ENCODE measurements at places on chromosomes 5 and 9.
A peak's percentile ranks its signal among the peaks of the same experiment; 100 is the strongest.

GRCh38 chr9:4324513-4324912 lies 24.6 kb upstream of the GLIS3 start:
- DNase-seq = no peak

- no peak for DNase-seq
These were observed 221.3 kb downstream of the PIK3R1 start for GRCh38 chr5:68436686-68437520.

DNA sequence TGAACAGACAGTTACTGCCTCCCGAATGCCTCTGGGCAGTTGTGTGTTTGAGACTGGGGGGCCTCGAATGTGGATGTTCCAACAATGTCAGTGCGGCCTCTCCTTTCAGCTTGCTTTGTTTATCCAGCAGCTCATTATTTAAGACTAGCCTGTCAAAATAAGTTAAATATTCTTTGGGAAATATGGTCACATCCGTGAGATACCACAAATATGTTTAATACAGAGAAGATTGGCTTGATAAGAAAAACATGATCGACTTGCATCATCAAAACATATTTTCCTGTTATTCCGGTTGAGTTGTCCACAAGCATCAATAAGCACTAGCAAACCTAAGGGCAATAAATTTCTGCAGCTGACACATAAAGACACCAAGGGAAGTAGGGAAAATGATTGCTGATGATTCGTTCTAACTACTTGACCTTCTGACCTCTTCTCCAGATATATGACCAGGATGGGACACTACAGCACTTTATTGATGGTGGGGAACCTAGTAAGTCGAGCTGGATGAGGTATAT lies 66.5 kb downstream of the PRDM6 start:
- no peak for DNase-seq

DNA sequence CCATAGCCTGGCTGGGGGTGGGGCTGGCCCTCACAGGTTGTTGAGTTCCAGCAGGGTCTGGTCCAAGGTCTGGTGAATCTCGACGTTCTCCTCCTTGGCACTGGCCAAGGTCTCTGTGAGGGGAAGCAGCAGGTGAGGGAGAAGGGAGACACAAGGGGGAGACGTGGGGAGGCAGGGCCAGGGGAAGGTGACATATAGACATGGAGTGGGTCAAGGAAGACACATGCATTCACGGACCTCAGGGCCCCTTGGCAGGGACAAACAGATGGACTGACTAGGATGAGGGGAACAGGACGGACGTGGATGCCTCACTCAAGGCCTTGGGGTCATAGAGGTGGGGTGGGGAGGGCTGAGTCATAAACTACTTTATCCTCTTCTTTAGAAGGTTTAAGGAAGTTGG lies 7.7 kb downstream of the TPM2 start:
- no peak for DNase-seq

GRCh38 chr5:76025790-76026189 lies 57.4 kb upstream of the SV2C start:
- DNase-seq = no peak

GRCh38 chr5:66718374-66719002 lies 122.3 kb downstream of the MAST4 start:
- no peak for DNase-seq

- no peak for DNase-seq
These were observed 1.6 kb downstream of the FNIP1 start for GRCh38 chr5:131795228-131795627.

DNA sequence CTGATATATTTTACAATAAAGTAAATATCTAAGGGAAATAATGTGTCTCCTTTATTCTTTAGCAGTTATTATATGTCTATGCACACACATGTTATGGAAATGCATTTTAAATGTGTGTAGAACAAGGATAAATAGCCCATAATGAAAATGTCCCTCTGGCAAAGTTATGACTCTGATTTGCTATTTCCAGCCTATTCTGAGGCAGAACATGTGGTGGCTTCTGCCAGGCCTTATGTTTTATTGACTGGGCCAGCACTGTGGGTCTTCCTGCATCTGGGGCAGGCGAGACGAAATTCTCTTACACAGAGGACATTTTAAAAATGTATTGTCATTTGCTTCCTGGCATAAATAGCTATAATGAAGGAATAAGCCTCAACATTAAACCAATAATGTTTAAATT lies 52.8 kb downstream of the S1PR3 start:
- no peak for DNase-seq

DNA sequence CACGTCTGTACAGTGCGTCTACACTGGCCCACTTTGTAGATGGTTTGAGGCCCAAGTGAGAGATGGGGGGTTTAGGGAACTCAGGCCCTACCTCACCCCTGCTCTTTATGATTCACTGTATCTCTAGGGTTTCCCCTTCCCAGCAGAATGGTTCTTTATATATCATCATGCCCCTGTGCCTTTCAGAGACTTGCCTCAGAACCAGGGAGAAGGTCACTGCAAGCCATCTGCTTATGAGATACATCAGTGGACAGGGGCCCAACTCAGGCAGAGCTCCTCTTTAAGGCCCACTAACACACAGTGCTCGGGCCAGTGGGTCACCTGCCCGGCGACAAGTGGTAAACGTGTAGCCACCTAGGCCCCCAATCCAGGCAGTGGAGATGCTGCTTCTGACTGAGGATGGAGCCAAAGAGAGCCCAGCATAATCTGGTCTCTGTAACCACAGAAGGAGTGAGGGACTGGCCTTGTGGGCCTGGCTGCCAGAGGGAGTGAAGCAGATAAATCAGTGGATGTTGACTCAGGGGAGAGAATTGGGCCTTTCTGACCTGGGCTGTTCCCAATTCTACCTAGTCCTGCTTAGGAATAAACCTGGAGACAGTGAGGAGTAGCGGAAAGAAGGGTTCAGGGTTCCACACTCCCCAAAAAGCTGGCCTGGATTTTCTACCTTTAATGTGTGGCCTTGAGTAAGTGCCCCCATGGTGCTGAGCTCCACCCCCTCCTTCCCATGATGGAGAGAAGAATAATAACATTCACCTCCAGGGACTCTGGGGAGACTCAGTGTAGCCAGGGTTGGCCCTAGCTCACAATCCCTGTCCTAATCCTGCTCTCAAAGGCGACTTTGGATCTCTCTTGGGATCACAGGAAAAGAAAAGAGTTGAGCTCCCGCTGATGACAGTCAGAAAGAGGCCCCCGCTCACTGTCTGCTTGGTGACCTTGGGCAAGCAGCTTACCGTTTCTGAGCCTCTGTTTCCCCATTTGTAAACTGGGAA lies 2.8 kb upstream of the DUSP1 start:
- DNase-seq = no peak

GRCh38 chr5:72817076-72817481 lies 618 bp downstream of the TNPO1 start:
- peak; percentile 57 for DNase-seq

- DNase-seq = no peak
These were observed 10.0 kb upstream of the GDA start for GRCh38 chr9:72139226-72139625.

- DNase-seq = no peak
These were observed 410.5 kb downstream of the TMEM38B start for GRCh38 chr9:106104887-106105286.

GRCh38 chr9:98087420-98088354 lies 31.2 kb downstream of the NANS start:
- DNase-seq = no peak

GRCh38 chr9:111957856-111958631 lies 61.4 kb downstream of the UGCG start:
- DNase-seq = peak; percentile 37

- DNase-seq = no peak
These were observed 20.9 kb upstream of the ASTN2 start for GRCh38 chr9:117435630-117436261.
